ENCODE measurements at places on chromosomes 1 and 21.

- no peak for DNase-seq
Measured at GRCh38 chr1:207658904-207659485, 14.1 kb downstream of the CR1L start.

GRCh38 chr1:227890451-227891222 lies 57.1 kb downstream of the WNT9A start:
- no peak for DNase-seq

DNA sequence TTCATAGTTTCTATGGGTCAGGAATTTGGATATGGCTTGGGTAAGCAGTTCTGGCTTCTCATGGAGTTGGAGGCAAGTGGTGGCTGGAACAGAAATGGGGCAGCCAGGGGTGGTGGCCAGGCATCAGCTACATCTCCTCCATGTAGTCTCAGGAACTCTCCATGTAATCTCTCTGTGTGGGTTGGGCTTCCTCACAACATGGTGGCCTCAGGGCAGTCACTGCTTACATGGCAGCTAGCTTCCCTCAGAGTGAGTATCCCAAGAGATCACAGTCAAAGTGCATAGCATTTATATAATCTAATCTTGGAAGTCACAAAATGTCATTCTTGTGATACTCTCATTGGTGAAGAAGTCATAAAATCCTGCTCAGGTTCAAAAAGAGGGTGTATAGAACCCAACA lies 25.7 kb downstream of the MR1 start:
- DNase-seq: no peak

GRCh38 chr1:53992085-53992874 lies 25.7 kb downstream of the LDLRAD1 start:
- DNase-seq: no peak

- no peak for DNase-seq
Measured at GRCh38 chr1:244280859-244281258, 170.8 kb downstream of the ADSS2 start.

- DNase-seq: no peak
Measured at GRCh38 chr1:203199481-203199815, 12.9 kb upstream of the CHI3L1 start.

- DNase-seq: no peak
Measured at GRCh38 chr1:1359308-1359663, 931 bp upstream of the MXRA8 start.

DNA sequence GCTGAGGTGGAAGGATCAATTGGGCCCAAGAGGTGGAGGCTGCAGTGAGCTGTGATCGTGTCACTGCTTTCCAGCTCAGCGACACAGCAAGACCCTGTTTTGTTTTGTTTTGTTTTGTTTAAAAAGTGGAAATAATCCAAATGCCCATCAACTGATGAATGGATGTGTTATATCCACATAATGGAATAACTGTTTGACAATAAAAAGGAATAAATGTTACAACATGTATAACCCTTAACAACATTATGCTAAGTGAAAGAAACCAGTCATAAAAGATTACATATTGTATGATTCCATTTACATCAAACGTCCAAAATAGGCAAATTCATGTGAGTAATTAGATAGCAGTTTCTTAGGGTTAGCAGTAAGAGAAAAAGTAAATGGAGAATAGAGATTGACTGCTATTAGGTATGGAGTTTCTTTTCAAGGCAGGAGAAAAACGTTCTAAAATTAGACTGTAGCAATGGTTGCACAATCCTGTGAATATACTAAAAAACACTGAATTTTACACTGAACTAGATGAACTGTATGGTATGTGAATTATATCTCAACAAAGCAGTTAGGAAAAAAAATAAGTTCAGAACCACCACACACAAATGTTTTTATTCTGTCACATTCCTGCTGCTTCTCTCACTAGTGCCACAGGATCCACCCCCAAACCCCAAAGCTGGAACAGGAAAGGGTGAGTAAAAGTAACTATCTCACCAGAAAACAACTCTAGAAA lies 15.7 kb downstream of the FOXJ3 start:
- DNase-seq: no peak

GRCh38 chr1:158013840-158014730 lies 20.6 kb downstream of the KIRREL1 start:
- DNase-seq: no peak

Measured in stimulated activated CD8-positive, alpha-beta memory T cell treated with anti-CD3 and anti-CD28 coated beads, Interleukin-12 subunit alpha, Interleukin-12 subunit beta, amount 100 ng/mL, for 4 hours (primary cell).